ENCODE measurements at places on chromosomes 2 and 18.

GRCh38 chr2:240575101-240575965 lies 7.0 kb downstream of the RNPEPL1 start:
- DNase-seq, result no peak

DNA sequence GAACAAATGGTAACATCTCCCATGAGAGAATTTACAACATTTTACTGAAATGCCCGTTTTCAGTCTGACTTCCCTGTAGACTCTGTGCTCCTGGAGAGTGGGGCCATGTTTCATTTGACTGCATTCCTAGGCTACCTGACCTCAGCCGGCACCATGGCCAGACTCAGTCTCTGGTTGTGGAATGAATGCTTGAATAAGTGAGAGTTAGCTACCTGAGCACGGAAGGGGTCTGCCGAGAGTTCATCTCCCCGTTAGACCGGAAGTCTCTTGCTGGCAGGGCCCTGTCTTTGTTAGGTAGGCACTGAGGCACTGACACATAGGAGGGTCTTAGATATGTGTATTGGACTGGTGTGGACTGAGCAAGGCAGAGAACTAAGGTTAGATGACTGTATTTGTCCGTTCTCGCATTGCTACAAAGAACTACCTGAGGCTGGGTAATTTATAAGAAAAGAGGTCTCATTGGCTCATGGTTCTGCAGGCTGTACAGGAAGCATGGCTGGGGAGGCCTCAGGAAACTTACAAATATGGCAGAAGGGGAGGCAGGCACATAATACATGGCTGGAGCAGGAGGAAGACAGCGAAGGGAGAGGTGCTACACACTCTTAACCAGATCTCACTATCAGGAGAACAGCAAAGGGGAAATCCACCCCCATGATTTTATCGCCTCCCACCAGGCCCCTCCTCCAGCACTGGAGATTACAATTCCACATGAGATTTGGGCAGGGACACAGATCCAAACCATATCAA lies 271.2 kb downstream of the GLI2 start:
- no peak for DNase-seq

- DNase-seq, result no peak
Measured at GRCh38 chr2:45881970-45882581, 230.6 kb downstream of the PRKCE start.

DNA sequence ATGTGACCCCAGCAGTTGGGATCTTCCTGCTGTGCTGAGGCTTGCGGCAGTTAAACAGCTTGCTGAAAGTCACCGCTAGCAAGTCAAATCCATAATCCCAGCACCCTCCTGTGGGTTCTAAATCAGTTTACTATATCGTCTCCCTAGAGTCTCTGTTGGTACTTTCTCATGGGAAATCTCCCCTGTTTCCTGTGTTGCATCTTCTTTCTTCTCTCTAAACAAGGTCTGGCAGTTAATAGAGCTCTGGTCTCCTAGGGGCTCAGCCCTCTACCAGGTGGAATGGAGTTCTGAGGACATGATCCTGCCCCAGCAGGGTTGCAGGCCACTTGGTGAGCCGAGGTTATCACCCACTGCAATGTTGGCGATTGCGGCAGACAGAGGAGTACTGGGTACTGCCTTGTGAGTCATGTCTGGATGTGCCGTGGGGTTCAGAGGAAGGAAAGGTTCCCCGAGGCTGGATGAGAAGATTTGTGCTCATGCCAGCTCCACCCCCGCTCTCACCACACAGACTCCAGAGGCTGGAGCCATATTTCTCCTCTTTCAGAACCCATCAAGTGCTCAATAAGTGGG lies 59.4 kb upstream of the SIX2 start:
- DNase-seq, result no peak

- no peak for DNase-seq
Measured at GRCh38 chr2:152015552-152015951, 83.3 kb downstream of the CACNB4 start.

DNA sequence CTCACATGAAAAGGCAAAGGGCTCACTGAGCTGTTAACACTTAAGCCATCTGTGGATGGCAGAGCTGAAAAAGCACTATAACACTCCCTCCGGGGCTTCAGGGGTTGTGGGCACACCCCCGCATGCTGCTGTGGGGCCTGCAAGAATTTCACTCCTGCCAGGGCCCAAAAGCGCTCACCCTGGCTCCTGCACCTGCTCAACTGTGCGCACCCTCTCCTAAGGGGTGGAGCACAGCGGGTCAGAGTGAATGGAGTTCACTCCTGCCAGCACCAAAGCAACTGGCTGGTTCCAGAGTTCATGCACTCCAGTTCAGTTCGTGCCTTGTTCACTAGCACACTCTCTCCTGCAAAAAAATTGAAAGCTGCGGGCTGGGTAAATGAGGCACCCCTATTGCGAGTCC lies 814.2 kb upstream of the SLC39A10 start:
- no peak for DNase-seq

GRCh38 chr18:29962579-29962978 lies 1080.0 kb downstream of the DSC3 start:
- DNase-seq, result no peak

Data from NCI-H1092 treated with DMSO at 0.1 percent for 48 hours (cell line).